Activated T-cell treated with anti-CD3 and anti-CD28 coated beads, Interleukin-2, amount 50 U/mL, for 72 hours (primary cell): ENCODE measurements at places on chromosomes 12 and 14.

DNA sequence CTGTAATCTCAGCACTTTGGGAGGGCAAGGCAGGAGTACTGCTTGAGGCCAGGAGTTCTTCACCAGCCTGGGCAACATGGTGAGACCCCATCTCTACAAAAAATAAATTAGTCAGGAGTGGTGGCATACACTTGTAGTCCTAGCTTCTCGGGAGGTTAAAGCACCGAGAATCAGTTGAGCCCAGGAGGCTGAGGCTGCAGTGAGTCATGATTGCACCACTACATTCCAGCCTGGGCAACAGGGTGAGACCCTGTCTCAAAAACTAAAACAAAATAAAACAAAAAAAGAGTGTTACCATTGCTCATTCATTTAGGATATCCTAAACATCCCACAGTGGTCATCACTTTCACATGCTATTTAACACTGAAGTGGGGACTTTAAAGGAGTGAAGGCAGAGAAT, 7.8 kb downstream of the NEK9 start:
- DNase-seq: no peak

DNA sequence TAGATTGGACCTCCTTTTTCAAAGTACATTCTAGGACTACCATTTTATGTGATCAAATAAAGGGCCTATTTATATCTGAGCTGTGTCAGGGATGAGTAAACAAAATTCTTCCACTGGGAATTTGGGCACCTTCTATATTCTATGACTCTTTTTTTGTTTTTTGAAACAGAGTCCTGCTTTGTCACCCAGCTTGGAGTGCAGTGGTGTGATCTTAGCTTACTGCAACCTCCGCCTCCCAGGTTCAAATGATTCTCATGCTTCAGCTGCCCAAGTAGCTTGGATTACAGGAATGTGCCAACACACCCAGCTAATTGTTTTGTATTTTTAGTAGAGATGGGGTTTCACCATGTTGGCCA, 64.8 kb downstream of the DRAM1 start:
- no peak for DNase-seq

- DNase-seq: no peak
Observed at GRCh38 chr12:5166976-5167375, 123.3 kb downstream of the KCNA5 start.

GRCh38 chr14:60647081-60647836, 2.0 kb downstream of the SIX1 start:
- no peak for DNase-seq

DNA sequence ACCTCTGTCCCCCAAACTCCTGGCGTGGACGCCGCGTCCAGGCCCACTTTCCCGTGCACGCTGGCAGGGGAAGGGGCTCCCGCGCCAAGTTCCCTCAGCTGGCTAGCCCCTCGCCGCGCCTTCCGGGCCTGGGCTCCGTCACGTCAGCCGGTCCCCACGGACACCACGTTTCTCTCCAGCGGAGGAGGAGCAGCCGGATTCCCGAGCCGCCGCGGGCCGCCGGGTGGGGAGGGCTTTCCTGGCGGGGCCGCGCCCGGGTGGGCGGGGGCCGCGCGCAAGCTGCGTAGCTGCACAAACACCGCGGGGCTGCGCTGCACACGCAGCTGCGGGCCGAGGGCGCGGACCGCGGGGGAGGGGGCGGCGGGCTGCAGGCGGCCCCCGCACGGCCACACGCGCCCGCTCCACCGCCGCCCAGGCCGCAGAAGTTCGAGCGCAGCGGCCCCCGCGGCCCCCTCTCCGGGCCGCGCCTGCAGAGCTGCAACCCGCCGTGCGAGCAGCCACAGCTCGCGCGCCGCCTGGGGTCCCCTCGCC, 45.1 kb upstream of the PNMA1 start:
- DNase-seq: no peak

DNA sequence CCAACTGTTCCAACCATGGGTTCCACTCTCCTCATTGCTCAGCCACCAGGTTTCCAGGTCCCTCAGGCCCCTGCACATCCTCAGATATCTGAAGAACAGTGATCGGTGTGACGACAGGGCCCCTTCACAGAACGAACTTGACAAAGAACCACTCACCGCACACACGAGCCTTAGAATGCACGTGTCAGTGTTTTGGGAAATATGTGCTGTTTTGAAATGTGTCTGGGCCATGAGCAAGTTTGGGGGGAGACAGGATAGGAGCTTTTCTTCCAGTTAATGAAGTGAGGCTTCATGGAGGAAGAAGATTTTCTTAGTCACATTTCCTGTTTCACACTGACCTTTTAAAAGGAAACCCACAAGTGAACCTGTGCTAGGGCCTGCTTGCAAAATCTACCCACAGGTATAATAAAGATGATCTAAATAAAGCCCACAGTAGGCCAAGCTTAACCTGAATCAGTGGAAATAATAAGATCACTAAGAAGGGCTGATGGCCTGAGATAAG, 58.6 kb downstream of the ZFP36L1 start:
- DNase-seq: peak; percentile 40

- DNase-seq: no peak
Observed at GRCh38 chr12:32478858-32479725, 79.7 kb downstream of the FGD4 start.

DNA sequence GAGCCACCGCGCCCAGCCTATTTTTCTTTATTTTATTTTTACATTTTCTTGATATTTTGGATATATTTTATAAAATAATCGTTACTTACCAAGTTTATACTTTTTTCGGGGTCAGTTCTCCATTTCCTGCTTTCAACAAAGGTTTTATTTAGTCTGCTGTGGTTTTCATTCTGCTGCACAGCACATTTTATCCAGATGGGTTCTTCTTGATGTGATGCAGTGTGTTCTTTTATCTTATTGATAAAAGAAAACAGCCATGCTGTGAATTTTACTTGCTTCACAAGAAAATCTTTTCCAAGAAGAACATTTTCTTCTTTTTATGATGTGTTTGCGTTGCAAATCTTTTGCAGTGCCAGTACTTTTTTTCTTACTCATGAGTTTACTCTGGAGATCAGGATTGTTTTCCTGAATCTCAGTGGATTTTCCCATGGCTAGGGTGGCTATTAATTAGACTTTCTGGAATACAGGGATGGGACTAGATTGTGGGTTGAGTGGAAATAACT, 192.5 kb downstream of the ADGRD1 start:
- no peak for DNase-seq

GRCh38 chr14:30958555-30959407, 66.7 kb upstream of the AP4S1 start:
- no peak for DNase-seq

DNA sequence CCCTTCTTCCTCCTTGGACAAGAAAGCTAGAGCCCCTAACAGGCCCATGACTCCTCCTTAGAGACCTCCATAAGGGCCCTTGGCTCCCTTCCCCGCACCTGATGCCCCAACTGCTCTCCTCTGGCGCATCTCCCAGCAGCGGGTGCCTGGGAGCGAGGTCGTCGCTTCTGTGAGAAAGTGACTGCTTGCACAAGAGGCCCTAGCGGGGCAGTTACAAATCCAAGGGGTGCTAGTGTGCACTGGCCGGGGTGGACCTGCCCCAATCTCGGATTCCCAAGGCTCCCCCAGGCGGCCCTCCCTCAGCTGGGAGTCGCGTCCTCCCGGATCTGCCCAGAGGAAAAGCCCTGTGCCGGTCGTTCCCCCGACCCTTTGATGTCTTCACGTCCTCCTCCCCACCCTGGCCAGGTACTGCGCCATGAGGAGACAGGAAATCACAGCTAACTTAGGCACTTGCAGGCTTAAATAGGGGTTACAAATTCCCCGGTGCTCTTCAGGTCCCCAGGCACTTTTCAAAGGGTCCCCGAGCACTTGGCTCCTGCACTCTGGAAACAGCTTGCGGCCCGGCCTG, 2.8 kb downstream of the NKX2-8 start:
- no peak for DNase-seq

- DNase-seq: no peak
Observed at GRCh38 chr12:6891646-6892001, 13.0 kb upstream of the LRRC23 start.

GRCh38 chr14:32469388-32470160, 140.5 kb downstream of the AKAP6 start:
- no peak for DNase-seq

DNA sequence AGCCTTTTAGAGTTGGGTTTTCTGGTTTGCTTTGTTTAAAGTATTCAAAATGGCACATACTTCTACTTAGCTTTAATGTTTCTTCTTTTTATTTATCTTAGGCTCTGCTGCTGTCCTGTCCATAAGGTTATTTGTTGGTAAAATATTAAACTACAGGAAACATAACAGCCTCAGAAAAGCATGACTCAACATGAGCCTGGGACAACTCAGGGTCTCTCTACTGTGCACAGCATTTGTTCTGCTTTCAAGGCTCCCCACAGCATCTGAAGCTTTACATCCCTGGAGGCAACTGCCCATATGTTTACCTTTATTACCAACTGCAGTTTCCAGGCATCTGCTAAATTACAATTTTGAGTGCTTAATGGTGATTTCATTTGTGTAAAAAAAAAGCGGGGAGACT, 954.2 kb upstream of the FBXO33 start:
- DNase-seq: no peak

DNA sequence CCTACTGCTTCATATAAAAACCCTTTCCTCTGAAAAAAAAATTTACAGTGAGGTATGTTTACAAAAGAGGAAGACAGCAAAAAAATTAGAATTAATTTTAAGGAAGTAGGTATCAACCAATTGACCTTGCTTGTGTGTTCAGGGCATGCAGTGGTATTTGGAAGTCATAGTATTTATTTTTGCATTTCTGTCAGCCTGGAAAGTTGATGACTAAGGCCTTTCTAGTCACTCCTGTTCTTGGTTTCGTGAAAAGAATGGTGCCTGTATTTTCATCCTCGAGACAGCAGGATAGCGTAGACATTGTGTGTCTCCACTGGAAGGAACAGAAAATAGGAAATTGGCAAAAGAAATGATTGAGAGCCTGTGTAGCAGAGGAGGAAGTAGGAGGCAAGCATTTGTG, 24.5 kb downstream of the SLC16A7 start:
- DNase-seq: no peak

DNA sequence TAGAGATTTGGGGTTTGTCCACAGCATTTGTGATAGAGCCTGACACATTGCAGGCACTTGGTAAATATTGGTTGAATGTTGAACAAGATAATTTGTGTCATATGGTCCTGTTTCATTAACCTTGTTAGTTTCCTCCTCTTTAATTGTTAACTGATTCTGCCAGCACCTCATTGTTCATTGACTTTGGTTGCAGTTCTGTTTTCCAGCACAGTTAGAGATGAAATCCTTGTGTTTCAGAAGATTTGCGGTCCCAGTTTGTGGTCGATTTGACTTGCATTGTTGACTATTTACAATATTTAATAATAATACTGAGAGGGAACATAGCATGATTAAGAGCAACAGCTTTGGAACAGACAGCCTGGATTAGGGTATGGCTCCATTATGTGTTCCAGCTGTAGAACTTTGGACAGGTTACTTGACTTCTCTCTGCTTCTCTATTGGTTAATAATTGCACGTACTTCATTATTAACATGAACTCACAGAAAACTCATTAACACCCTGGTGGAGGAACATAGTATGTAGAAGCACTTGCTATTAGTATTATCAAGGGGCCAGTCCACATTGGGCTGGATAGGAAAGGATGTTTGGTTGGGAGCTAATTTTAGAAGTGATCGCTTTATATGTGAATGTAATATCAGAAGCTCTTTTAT, 8.7 kb downstream of the DRAM1 start:
- DNase-seq: no peak

DNA sequence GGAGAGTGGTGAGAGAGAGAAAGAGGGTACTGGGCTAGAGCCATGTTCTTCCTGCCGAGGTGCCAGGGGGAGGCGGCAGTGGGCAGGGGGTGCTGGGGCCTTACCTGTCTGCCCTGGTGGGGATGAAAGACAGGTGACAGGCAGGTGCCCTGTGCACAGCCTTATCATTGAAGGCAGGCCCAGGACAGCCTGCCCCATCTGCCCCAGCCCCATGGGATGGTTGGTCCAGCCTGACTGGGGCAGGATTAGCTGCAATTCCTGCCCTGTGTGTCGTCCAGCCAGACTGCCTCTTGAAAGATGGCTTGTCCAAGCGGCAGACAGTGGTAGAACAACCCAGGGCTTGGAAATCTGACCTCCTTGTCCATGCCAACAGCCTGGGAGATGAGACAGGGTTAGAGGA, 67.2 kb downstream of the TSPAN11 start:
- DNase-seq: no peak

DNA sequence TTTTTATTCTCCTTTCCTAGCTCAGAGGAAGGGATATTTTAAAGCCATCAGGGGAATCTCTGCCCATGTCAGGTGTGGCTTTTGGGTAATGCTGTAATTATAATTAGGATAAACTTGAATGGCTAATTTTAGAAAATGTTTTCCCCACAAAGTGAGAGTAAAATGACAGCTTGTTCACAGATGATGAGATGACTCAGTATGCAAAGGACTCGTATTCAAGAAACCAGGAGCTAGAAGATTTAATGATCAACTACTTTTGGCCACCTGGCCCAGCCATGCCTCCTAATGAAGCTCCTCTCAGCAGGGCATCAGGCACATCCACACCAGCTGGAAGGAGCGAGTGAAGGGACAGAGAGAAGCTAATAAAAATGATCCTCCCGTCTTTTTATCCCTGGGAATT, 29.0 kb upstream of the PLEKHG7 start:
- no peak for DNase-seq

DNA sequence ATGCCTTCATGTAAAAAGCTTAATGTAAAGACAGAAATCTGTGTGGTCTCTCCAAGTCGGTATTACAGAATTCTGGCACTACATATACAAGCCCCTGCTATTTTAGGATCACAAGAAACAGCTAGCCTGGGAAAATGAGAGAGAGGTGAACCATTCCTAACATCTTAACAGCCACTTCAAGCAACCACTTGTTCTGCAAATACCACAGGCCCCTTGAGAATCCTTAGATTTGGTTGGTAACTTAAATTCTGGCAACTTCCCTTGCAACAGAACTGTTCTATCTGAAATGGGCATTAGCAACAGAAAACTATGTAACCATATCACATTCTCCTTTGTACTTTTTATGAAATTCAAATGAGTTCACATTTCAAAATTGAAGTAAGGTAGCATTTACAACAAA, 68.5 kb downstream of the SPPL3 start:
- no peak for DNase-seq

- DNase-seq: no peak
Observed at GRCh38 chr14:21215130-21215878, 53.9 kb downstream of the HNRNPC start.

GRCh38 chr14:44525237-44525636, 18.2 kb upstream of the FSCB start:
- no peak for DNase-seq

DNA sequence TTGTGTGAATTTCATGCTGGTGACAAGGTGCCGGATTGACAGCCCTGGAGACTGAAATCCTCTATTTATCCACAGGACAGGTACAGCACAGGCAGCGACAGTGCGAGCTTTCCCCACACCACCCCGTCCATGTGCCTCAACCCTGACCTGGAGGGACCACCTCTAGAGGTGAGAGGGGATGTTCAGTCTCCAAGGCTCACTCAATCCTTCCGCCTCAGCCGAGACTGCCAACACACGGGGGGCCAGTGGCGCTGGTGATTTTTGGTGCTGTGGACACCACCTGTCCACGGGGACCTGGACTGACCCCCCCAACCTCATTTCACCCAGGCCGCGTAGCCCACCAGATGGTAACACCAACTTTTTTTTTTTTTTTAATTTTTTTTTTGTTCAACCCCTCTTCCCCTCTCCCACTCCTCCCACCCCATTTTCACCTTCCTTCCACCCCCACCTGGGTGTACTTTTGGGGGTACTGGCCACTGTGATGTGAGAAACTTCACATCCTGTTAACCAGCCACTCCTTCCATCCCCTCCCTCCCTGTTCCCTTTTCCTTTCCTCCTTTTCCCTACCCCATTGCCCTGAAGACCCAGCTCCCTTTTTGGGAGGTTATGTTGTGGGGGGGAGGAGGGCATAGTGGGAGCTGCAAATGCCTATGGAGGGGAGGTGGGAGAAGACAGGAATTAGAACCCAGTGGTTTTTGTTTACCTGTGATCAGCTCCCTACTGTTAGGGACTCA, 12.9 kb downstream of the PCBP2 start:
- DNase-seq: no peak
